Activated CD8-positive, alpha-beta memory T cell treated with anti-CD3 and anti-CD28 coated beads for 1 hour (primary cell): ENCODE measurements at places on chromosomes 11 and 22.

DNA sequence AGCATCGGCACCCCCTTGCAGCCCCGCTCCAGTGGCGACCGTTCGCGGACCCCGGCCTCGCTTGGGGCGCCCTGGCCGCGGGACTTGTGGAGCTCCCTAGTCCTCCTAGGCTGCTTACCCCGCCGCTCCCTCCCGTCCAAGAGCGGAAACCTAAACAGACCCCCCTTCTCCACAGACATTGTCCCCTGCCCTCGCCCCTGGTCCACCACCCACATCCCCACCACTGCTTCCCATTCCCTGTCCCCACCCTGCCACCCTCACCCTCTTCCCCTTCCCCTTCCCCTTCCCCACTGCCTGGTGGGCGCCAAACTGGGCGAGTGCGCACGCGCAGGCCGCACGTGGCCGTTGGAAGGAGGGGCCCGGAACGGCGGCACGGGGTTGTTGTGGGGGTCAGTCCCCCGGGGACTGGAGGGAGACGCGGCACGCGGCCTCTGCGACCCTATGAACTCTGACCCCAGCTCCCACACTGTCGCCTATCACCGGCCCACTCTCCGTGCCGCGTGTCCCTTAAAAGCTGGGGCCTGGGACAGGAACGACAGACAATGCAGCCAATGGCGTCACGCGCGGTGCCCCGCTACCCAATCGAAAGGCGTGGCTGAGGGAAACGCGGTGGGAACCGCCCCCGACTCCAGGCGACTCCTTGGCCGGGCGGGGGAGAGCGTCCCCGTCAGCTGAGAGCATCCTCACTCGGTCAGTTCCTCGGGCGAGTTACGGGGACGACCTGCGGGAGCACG, at the start of gene SNX32:
TSS of gene SNX32 (plus strand) at position 667 of the 734 bp plus-strand sequence. CDS start 103 bp downstream, outside the sequence.
- peak; percentile 82 for DNase-seq

GRCh38 chr11:61695917-61696316, 15.7 kb downstream of the DAGLA start:
- peak; percentile 87 for DNase-seq

DNA sequence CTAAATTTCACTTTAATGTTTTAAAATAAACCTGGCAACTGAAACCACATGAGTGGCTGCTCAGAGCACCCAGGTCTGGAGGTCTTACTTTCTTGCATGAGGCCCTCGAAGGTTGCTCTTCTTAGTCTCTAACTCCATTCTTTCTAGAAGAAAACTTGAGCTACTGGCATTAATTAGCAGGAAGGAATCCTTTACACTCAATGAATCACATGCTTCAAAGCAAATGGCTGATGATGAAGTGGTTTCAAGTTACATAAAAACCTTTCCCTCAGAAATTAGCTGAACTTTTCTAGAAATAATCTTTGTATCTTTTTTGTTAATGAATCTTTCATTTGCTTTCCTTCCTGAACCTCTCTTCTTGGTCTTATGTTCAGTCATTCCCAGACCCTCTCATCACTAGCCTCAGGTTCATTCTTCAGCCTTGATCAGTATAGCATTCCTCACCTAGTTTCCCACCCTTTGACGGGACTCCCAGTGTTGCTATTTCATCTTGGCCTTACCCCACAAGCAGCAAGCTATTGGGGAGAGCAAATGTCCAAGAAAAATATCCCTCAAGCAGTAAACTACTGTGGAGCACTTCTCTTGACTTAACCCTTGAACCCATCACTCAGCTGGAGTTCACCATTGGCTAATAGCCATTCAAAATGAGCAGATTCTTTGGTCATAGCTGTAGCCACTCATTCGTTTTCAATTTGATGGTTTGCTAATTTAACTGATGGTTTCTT, 75.1 kb downstream of the INSC start:
- no peak for DNase-seq

GRCh38 chr11:32116668-32117067, 25.8 kb downstream of the RCN1 start:
- no peak for DNase-seq

DNA sequence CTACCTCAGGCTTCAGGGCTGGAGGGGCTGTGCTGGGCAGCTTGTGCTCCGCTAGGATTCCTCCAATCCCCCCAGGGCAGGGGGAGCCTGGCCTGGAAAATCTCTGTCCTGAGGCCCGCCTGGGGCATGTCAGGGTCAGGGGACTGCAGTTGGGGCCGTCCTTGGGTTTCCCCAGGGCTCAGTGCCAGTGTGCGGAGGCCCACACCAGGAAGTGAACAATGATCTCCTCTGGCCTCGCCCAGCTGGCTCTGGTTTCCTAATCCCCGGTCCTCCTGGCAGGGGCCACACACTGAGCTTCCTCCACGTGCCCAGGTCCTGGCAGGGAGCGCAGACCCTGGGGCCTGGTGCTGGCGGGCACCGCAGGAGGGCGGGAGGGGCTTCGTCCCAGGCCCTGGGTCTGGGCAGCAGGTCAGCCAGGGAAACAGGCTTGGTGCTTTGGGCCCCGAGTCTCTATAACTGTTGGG, 1.4 kb upstream of the MUC2 start:
- DNase-seq: no peak

GRCh38 chr11:95853138-95853537, 62.8 kb downstream of the CEP57 start:
- no peak for DNase-seq

GRCh38 chr11:64084951-64085710, 49.4 kb downstream of the FLRT1 start:
- DNase-seq: no peak

DNA sequence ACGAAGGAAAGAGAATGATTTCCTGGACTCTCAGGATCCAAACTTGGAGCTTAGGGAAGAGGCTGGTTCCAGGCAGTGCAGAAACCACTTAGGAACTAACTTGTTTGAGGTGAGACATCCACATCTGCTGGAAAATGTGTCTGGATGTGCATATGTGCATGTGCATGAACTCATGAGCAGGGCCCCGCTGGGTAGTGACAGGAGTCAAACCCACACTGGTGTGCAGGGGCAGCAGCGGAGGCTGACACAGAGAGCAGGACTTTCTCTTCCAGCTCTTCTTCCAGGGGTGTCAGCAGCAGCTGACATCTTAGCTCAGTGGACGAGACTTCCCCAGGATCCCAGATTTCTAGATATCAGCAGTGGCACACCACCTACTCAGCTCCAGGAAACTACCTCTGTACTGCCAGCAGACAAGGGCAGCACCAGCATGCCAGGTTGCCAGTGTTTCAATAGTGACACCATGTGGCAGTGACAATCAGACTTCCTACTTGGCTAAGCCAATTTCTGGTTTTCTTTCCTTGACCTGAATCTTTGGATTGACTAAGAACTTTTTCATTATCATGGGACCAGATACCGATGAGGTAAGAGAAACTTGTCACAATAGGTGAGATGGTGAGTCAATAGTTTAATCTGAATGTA, 227.5 kb upstream of the ZC3H12C start:
- no peak for DNase-seq

DNA sequence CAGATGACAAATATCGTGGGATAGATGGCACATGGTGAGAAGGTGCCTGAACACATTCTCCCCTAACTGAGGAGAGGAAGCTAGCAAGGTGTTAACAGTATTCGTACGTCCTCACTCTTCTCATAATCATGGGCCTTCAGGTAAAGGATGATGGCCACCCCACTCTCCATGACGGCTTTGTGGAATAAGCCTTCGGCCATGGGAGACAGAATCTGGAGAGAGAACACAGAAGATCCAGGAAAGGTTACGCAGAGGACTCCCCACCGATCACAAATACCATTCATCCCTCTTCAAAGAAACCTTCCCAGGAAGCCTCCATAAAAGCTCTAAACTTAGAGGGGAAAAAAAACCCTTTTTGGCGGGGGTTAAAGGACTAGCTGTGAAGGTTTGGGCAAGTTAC, 189.9 kb downstream of the BCR start:
- DNase-seq: no peak

GRCh38 chr22:46036558-46037408, 59.8 kb upstream of the WNT7B start:
- DNase-seq: no peak

- DNase-seq: no peak
These were observed 205.6 kb downstream of the ADAMTS15 start for GRCh38 chr11:130653838-130654636.

DNA sequence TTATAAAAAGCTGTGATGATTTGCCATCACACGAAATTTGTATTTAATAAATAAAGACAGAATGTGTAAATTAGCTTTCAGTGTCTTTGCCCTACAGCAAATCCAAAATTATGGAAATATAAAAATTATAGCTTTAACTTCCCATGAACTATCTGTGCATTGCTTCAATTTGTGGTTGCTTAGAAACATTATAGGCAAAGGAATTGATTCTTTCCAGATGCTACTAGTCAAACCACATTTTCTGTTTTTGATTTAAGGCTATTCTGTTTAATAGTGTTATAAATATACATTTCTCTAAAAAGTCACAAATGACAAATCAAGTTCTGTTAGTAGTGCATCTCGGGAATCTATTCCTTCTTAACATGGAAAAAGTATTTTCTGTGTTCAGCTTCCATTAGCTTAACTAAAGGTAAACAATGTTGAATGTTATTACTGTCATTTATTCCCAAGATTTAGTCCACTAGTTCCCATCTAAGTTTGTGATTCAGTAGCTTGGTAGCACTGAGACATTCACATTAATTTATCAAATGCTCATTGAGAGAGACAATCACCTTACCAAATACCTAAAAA, 1086.3 kb upstream of the CCDC90B start:
- DNase-seq: no peak

- DNase-seq: no peak
These were observed 589.2 kb downstream of the BRD1 start for GRCh38 chr22:49238181-49239141.

DNA sequence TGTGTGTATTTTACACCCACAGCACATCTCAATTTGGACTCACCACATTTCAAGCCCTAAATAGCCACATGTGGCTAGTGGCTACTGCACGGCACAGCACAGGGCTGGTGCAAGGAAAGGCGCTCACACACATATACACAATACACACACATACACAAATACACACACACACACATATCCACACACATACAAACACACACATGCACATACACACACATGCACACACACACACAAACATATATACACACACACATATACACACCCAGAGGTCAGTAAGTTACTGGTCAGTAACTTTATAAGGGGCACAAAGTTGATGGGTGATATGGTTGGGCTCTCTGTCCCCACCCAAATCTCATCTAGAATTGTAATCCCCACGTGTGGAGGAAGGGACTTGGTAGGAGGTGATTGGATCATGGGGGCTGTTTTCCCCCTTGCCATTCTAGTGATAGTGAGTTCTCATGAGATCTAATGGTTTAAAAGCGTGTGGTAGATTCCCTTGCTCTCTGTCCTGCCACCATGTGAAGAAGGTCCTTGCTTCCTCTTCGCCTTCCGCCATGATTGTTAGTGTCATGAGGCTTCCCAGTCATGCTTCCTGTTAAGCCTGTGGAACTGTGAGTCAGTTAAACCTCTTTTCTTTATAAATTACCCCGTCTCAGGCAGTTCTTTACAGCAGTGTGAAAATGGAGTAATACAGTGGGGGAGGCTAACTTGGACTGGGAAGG, 37.6 kb upstream of the DKK3 start:
- no peak for DNase-seq

GRCh38 chr11:80144897-80145594, 704.2 kb upstream of the TENM4 start:
- no peak for DNase-seq

DNA sequence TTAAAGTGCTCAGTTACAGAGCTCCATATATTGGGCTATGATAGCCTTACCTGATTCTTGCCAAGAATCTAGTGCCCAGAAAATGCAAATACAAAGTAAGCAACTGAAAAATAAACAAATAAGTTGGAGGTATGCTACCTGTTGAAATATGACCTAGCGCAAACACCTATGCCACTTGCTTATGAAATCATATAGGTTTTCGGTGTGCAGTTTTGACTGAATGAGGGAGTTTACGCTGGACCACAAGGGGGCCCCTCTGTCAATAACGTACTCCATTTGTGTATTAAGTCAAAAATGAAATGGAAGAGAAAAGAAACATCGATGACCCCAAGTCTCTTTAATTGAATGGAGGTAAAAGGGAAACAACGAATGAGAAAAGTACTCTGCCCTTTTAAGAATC, 84.9 kb upstream of the TRIM77 start:
- no peak for DNase-seq

DNA sequence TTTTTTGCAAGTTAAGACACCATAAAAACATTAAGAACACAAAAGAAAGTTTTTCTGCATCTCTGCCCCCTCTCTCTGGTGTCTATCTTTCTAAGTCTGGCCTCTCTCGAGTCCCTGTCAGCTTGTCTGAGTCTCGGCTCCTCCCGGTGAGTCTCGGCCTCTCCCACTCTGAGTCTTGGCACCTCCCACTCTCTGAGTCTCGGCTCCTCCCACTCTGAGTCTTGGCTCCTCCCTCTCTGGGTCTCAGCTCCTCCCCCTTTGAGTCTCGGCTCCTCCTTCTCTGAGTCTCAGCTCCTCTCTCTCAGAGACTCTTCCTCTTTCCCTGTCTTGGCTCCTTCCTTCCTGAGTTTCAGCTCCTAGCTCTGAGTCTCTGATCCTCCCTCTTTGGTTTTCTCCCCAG, 72.5 kb upstream of the AMPD3 start:
- DNase-seq: no peak

DNA sequence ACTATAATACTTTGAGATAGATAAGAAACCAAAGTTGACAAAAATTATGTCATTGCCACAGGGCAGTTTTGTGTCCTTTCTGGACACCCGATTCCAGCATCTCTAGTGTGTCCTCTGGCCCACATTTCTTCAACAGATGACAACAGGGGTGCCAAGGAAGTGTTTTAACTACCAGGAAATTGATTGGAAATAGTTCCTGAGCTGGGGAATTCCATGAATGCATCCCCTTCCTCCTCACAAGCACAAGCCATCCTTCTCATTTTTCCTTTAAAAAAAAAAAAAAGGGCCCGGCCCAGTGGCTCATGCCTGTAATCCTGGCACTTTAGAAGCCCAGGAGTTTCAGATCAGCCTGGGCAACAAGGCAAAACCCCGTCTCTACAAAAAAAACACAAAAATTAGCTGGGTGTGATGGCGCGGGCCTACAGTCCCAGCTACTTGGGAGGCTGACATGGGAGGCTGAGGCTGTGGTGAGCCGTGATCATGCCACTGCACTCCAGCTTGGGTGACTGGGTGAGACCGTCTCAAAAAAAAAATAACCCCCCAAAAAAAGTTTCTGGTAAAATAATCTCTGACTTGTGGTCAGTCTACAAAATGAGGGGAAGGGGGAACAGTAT, 797 bp upstream of the B3GAT3 start:
- no peak for DNase-seq

- DNase-seq: no peak
These were observed 11.6 kb upstream of the LRRC32 start for GRCh38 chr11:76682106-76682505.

- no peak for DNase-seq
These were observed 3.0 kb upstream of the MS4A7 start for GRCh38 chr11:60375316-60375715.

- peak; percentile 74 for DNase-seq
These were observed 1.9 kb downstream of the TIRAP start for GRCh38 chr11:126284829-126285228.
